Activated CD4-positive, alpha-beta T cell treated with anti-CD3 and anti-CD28 coated beads for 4 hours (primary cell): ENCODE measurements at places on chromosomes 5 and 9.

DNA sequence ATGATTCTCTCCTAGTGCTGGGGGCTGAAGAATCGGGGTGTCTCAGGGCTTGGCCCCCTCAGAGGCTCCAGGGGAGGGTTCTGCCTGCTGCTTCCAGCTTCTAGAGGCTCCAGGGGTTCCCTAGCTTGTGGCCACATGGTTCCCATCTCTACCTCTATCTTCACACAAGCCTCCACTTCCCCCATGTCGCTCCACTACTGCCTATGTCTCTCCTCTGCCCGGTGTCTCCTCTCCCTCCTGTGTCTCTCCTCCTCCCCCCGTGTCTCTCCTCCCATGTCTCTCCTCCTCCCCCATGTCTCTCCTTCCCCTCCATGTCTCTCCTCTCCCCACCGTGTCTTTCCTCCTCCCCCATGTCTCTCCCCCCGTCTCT is 12.2 kb upstream of the RNU6ATAC start:
- DNase-seq: no peak

GRCh38 chr5:133942614-133943474 is 25.6 kb downstream of the C5orf15 start:
- no peak for DNase-seq

DNA sequence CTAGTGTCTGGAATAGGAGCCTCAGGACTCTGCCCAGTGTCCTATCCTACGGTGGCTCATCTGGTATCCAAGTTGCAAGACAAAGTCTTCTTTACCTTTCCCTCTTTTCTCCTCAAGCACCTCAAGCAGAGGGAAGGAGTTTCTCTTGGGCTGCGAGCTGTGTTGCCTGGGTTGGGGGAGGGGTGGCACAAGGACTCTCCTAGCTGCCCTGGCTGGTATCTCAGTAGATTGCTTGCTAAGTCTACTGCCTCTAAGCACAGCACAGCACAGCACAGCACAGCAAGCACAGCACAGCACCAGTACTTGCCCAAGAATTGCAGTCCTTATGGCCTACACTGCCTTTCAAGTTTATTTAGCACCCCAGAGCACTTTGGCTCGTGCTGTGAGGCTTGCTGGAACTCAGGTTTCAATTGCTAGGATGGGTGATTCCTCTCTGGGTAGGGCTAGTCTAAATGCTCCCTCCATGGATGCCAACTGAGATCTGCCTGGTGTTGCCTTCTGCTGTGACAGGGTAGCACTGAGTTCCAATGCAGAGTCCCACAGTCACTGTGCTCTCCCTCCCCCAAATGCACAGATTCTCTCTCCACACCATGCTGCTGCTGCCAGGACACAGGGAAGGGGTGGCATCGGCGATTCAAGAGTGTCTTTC is 213.1 kb upstream of the POU5F2 start:
- no peak for DNase-seq

DNA sequence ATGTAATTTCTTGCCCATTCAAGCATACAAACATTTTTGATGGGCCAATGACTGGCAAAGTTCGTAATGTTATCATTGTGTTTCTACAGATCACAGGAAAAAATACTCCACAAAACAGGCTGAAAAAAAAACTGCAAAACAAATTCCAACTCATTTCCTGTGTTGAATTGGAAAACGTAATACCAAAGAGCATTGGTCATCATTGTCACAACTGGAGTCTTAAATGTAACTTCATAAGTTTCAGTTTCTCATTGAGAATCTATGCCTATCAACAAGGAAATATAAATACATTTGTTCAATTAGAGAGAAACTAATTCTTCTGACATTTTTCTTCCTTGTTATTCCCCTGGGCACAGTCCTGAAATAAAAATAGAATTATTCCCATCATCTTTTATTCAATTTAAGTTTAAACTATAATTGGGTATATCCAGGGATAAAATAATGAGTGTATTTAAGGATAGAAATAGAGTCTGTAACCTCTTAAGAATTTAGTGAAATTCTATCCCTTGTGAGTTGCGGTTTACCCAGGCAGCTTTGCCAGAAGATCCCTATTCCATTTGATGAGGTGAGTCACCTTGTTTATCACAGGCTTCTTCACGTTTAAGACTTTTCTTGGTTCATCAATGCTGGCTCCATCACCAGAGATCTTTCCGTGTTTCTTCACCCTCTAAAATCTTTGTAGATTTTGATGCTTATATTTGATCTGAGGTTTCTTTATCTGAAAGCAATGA is 112.7 kb upstream of the ITGA1 start:
- no peak for DNase-seq

DNA sequence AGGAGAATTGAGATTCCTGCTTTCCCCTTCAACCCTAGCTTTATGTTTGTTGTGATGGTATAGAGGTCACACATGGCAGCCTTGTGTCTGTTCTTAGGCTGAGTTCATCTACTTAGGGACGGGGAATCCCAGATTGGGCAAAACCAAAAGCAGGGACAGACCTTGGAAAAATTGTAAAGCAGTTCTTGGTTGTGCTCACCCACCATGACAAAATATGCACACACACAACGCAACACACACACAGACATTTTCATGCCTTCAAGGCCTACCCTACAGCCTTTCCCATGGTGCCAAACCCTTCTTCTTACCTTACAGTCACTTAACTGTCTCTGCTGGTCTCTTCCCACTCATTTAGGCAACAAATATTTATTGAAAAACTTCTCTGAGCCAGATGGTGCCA is 14.8 kb downstream of the PCDHGC5 start:
- no peak for DNase-seq

GRCh38 chr5:93428868-93429267 is 152.2 kb downstream of the NR2F1-AS1 start:
- no peak for DNase-seq

DNA sequence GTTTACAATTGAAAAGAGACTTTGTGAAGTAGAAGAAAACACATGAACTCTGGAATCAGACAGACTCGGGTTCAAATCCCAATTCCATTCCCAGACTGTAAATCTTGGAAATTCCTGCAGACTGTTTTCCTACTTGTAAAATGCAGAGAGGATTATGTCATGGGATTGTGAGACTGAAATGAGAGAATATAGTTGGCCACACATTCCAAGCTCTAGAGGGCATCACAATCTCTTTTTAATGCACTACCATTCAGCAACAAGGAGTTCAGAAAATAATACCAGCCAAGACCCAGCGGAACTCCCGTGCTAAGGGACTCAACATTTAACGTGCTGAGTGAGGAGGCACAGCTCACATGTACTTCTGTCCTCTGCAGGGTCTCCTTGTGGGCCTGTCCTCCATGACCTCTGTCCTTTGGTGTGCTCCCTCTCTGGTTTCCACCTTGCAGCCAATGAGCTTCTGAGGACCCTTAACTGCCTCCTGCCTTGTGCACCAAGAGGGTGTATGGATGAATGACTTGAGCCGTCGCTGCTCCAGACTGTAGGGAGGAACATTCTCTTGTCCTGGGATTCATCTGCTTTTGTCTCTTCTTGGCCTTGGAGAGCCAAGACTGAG is 263.5 kb downstream of the NTRK2 start:
- no peak for DNase-seq

DNA sequence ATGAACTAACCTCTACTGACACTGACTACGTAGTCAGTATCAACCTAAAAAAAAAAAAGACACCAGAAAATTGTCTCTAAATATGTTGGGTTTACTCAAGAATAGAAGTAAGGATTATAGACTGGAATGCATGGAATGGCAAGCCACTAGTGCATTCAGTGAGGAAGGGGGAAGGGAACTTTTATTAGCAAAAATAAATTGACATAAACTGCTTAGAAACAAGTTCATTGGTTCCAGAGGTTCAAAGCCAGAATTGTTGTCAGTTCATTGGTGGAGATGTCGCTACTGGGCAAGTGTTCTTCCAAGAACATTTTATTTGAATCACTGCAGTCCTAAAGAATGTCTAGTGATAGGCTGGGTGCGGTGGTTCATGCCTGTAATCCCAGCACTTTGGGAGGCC is 26.1 kb upstream of the AOPEP start:
- no peak for DNase-seq

- DNase-seq: no peak
Measured at GRCh38 chr5:150263801-150264621, 25.6 kb downstream of the CAMK2A start.

- no peak for DNase-seq
Measured at GRCh38 chr9:122475717-122476116, 2.0 kb downstream of the OR1J1 start.

- DNase-seq: no peak
Measured at GRCh38 chr5:388266-389196, 54.4 kb upstream of the EXOC3 start.

- no peak for DNase-seq
Measured at GRCh38 chr5:89584339-89584956, 701.5 kb upstream of the MEF2C start.

DNA sequence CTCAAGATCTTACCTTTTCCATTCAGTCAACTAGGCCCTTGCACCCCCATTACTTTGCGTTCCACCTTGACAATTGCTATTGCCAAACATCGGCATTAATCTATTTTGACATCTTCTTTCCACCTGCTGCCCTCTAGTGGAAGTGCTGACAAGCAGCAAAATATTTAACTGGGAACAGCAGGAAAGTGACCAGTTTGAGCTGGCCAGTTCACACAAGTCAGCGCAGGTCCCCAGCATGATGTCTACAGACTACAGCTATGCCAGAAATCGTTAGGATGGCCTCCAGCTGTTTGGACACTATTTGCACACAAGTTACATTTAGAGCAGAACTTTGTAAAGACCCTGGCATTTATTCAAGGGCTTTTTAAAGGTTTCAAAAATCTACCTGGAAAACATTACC is 160.1 kb downstream of the GHR start:
- DNase-seq: no peak

GRCh38 chr9:99732715-99733114 is 89.0 kb upstream of the NR4A3 start:
- DNase-seq: no peak

DNA sequence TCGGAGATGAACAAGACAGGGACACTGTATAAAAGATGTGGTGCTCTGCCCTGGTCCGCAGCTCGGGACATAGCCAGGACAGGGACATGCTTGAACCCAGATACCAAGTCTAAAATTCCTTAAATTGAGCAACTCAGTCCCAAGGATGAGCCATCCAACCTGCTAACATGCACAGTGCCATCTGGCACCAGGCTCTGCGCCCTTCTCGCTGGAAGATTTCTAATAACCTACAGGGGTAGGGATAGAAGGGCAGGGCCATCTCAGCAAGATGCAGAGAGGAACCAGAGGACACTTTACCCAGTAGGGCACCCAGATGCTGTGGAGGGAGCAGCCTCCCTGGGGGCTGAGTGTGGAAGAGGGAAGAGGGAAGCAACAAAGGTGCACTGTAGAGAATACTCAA is 60.1 kb downstream of the SEMA4D start:
- no peak for DNase-seq

DNA sequence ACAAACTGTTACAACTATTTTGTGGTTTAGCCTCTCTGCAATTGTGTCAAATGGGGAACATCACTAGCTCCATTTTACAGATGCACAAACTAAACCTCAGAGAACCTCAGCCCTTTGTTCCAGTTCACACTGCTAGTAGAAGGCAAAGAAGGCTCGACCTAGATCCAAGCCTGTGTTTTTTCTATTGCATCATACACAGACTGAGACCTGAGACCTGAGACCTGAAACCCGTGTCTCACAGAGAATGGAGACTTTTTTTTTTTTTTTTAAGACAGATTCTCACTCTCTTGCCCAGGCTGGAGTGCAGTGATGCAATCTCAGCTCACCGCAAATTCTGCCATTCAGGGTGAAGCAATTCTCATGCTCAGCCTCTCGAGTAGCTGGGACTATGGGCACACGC is 120.8 kb downstream of the GALNT10 start:
- DNase-seq: no peak

- no peak for DNase-seq
Measured at GRCh38 chr5:35781181-35781790, 75.4 kb upstream of the IL7R start.

DNA sequence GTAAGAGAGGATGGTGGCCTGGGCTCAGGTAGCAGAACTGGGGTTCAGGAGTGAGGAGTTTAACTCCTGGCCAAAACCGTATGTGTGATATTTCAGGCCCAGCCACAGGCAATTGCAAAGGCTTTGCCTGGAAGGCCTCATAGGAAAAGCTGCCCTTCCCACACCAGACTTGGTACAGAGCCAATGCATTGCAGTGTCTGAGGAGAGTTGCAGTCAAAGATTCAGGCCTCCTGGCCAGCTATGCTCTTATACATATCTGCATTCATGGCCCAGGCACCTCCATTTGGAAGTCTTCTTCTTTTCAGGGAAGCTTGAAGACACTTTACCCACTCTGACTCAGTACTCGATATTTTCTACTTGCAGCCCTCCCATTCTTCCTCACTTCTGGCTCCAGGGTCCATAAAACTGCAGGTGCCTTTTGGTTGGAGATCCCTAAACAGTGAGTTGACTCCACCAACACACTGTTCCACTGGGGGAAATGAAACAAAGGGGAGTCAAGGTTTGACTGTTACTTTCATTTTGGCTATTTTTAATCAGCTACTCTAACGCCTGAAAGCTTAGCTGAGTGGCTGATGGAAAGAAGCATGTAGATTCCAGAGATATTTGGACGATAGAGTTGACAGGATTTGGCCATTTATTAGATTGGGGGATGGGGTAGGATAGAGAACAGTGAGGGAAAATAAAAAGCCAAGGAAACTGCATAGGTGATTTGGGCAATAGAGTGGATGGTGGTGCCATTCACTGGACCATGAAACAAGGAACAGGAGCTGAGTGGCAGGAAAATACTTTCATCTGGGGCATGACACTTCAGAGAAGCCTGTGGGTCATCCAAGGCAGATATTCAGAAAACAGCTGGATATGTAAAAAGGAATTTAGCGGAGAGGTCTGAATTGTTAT is 30.6 kb upstream of the IL33 start:
- no peak for DNase-seq

DNA sequence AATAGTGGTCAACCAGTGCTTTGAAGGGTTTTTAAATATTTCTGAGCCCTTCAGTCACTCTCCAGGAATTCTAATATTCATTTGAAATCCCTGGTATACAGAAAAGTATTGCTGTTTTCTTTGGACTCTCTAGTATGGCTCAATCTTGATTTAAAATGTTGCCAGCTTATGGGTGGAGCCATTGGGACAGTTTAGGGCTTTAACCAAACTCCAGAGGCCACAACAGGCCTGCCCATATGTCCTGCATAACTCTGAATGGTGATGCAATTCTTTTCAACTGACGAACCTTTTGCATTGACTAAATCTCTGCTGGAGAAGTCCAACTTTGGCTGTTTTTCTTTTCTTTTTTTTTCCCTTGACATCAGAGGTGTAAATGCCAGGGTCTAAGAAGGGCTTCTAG is 10.3 kb upstream of the ANKHD1 start:
- no peak for DNase-seq

GRCh38 chr9:6758248-6758497 is 400 bp downstream of the KDM4C start:
- no peak for DNase-seq

GRCh38 chr5:96256795-96257470 is 176.1 kb downstream of the PCSK1 start:
- DNase-seq: no peak

GRCh38 chr5:134647750-134648424 is 698 bp upstream of the SEC24A start:
- DNase-seq: peak; percentile 34
